ENCODE measurements at places on chromosomes 6 and 20.

DNA sequence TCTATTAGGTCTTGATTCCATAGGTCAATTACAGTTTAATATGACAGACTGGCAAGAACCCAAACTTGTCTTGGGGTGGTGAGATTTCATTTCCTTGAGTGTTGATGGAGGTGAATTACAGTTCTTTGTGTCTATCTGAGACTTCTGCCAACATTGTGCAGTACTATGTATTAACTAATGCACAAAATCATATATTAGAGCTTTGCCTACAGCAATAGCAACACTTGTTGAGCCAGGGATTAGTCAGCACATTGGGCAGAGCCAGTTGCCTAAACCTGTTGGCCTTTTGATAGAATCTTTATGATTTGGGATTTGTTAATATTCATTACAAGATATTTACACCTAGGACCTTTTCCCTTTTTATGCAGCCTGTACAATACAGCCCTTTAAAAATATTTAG is 135.3 kb upstream of the CENPW start:
- no peak for DNase-seq

DNA sequence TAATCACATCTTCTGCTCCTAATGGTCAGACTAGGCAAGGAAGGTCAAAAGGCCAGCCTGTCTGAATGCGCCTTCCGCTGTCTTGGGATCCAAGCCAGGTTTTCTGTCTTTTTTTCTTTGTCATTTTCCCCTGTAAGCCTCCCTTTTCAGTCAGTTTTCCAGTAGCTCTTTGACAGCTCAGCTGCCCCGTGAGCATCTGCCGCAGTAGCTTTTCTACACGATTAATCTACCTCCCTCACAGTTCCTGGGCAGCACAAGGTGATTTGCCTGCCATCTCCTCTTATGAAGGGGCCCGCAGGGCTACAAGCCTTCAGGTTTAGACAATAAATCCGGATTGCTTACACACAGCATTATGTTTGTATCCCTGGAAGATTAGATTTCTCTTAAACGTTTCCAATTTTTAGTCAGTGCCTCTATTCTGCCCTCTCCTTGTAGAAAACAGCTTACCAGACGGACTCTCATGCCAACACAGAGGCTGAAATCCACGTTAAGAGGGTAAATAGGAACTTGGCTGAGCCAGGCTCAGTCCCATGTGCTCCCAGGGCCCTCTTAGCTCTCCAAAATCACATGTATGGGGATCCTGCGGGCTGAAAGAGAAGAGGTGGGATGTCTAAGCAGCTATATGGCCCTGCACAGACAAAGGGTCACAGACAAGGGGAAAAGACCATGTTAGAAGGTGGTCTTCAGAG is 77.2 kb downstream of the LY86 start:
- DNase-seq, result no peak

GRCh38 chr6:95197590-95197989 is 379.7 kb upstream of the MANEA start:
- no peak for DNase-seq

DNA sequence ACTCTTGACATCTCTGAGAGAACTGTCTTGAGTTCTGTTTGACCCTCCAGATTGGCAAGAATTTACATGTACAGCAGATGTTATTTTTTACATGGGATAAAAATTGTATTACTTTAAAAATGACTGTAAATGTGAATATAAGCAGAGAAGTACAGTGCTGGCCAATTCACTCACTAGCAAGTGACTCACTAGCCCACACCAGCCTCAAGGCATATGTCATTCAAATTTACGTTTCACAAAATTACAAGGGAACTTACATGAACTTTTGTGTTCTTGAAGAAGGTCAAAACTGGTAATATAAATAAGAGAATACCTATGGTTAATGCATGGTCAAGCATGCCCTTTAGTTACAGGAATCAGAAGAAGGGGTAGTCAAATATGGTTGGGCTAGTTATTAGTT is 54.0 kb upstream of the HMGCLL1 start:
- no peak for DNase-seq

DNA sequence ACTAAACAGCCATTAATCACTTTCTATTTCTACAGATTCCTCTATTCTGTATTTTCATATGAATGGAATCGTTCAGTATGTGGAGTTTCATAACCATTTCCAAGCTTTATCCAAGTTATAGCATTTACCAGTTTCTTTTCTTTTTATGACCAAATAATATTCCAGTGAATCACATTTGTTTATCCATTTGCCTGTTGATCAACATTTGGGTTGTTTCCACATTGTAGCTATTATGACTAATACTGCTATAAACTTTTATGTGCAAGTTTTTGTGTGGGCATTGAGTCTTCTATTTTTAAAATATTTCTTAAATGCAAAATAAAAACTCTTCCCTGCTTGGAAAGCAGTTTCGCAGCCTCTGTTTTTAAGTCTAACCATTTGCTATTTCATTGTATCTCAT is 336.4 kb upstream of the OPRM1 start:
- DNase-seq, result no peak

Measured in central memory CD4-positive, alpha-beta T cell (primary cell).